ENCODE measurements at places on chromosomes 3 and 15. TPM values are rescaled to one million over a fixed set of nuclear protein-coding genes. Genes with fewer than 3 reads are reported as not detected.

Gene AHSG
- total RNA-seq = not detected

Gene GLDN
- total RNA-seq = 14.4 TPM

Gene MYL3
- total RNA-seq = 23.7 TPM

Gene HRG
- not detected for total RNA-seq

Gene GOLGA8N
- total RNA-seq = 14.3 TPM

Gene RPL35A
- total RNA-seq = 824 TPM

Gene SEMA6D
- total RNA-seq = 13.9 TPM

Gene LMOD3
- total RNA-seq = 8.9 TPM

Gene AP3S2
- 34.5 TPM for total RNA-seq

Gene SOX14
- total RNA-seq = not detected

- no peak for DNase-seq
These were observed 29.8 kb downstream of the IRAK2 start for GRCh38 chr3:10194328-10195071.

GRCh38 chr3:16516695-16517481 is 3.4 kb upstream of the RFTN1 start:
- DNase-seq = peak; percentile 44

DNA sequence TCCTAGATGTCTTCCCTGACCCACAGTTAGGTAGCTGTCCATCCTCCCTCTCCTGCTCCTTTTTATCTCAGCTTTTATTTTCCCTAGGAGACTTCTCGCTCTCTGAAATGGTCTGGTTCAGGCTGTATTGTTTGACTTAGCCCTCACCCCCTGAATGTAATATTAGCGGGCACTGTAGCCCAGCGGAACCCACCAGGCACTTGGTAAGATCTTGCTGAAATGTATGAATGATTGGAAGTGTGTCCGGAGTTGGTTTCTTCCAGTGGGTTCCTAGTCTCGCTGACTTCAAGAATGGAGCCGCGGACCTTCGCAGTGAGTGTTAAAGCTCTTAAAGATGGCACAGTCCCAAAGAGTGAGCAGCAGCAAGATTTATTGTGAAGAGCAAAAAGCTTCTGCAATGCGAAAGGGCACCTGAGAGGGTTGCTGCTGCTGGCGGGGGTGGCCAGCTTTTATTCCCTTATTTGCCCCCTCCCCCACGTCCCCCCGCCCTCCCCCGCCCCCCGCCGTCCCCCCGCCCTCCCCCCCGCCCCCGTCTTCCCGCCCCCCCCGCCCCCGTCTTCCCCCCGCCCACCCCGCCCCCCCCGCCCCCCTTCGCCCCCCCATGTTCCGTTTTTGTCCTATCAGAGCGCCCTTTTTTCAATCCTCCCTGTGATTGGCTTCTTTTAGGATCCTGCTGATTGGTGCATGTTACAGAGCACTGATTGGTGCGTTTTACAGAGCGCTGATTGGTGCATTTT is 694 bp upstream of the EEFSEC start:
- DNase-seq = no peak

- peak; percentile 30 for DNase-seq
These were observed 52.4 kb downstream of the PSMD6 start for GRCh38 chr3:63970631-63971475.

GRCh38 chr3:5442786-5443138 is 255.3 kb downstream of the EDEM1 start:
- no peak for DNase-seq

DNA sequence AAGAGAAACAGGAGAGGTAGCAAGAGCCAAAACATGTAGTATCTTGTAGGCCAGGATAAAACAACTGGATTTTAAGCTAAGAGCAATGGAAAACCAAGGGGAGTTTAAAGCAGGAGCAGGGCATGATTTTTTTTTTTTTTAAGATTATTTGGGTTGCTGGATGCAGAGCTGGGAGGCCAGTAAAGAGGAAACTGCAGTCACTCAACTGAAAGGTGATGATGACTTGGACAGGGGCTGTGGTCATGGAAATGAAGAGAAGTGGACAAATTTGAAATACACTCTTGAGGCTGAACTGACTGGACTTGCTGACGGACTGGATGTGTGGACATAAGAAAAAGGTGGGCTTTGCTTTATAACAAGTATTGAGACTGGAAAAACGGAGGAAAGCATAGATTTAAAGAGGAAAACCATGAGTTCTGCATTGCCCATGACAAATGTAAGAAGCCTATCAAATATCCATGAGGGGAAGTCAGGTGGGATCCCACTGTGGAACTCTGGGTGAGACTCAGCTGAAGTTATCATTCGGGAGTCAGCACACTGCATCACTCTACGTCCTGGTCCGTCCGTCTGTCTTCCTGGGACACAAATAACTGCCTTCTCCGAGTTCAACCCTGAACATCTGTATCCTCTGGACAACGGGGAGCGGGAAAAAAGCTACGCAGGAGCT is 688 bp downstream of the XPC start:
- peak; percentile 38 for DNase-seq

DNA sequence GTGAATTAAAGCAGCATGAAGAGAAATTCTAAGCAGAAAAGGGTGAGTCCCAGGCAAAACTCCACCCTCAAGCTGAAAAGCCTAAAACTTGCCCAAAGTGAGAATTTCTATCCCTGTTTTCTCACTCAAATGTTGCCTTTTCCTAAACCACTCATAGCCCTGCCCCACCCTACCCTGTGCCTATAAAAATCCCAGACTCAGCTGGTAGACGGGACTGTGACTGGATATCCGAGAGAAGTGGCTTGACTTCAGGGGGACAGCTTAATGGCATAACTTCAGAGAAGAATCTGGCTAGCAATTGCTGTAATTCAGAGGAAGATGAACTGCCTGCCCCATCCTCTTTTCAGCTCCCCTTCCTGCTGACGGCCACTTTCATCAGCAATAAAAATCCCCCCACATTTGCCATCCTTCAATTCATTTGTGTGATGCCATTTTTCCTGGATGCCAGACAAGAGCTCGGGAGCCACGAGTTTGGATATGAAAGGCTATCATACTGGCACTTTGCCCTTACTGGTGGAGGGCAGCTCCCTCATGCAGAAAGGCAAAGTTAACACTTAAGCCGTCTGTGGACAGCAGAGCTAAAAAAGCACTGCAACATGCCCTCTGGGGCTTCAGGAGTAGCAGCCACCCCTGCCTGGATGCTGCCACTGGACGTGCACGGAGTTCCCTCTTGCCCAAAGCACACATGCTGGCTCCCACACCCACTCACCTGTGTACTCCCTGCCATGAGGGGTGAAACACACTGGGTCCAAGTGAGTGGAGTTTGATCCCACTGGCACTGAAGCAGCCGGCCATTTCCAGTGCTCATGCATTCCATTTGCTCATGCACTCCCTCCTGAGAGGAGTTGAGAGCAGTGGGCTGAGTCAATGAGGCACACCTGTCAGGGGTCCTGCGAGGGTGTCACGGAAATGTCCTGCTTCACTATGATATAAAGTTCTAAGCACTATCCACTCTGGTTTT is 670.6 kb downstream of the PLOD2 start:
- DNase-seq = no peak

DNA sequence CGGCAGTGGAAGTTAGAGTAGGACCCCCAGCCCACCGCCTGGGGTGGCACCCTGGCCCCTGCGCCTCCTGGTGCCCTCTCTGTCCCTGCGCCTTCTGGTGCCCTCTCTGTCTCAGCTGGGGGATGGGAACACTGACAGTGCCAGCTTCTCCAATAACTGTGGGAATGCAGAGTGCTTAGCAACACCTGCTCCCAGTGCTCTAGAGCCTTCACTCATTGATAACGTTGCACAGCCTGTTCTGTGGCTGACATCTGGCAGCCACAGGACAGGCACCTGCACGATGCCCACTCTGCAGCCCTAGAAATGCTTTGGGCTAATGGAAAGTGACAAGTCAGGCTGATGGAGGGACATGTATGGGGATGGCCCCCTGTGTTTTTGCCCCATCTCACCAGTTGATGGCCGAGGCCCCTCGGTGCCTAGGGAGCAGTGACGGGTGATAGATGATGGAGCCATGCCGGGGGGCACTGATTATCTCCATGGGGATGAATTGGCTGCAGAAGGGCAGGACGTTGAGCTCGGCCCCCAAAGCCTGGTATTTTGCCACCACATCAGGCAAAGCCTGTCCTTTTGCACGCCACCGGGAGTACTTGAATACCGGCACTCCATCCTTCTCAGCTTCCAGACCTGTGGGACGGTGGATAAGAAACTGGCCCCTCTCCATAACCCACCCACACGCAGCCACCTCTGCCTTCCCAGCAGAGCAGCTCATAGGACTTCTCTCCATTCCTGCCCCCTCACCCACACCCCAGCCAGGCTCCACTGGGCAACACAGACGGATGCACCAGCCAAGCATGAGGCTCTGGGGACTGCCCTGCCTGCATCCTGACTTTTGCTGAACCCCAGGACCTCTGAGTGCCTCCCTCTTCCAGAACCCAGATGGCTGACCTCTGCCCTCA is 22.1 kb downstream of the ALDH1L1 start:
- no peak for DNase-seq

DNA sequence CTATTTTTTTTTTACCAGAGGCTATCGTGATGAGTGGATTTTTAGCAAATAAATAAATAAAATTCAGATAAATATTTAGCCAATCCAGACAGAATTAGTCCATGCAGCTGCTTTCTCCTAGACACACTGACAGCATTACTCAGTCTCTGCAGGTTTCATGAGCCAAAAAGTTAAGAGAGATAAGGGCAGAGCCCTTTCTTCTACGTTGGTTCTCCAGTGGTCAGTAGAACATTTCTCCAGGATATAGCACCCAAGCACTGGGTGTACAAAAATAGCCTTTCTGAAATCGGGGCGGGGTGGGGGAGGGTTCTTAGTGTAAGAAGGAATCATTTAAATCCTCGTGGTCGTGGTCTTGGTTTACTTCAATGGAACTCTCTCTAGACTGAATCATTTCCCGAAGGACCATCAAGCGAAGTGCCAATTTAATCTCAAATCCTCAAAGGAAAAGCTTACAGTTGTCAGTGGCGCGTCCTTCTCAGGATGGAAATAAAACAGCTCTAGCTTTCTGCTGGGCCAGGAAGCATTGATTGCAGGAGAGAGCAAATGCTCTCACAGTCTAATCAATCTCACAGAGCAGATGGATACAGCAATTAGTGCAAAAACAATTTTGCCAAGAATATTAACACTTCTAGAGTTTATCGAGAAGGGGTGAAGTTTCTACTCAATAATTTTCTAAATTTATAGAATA is 86.2 kb downstream of the SATB1 start:
- no peak for DNase-seq

DNA sequence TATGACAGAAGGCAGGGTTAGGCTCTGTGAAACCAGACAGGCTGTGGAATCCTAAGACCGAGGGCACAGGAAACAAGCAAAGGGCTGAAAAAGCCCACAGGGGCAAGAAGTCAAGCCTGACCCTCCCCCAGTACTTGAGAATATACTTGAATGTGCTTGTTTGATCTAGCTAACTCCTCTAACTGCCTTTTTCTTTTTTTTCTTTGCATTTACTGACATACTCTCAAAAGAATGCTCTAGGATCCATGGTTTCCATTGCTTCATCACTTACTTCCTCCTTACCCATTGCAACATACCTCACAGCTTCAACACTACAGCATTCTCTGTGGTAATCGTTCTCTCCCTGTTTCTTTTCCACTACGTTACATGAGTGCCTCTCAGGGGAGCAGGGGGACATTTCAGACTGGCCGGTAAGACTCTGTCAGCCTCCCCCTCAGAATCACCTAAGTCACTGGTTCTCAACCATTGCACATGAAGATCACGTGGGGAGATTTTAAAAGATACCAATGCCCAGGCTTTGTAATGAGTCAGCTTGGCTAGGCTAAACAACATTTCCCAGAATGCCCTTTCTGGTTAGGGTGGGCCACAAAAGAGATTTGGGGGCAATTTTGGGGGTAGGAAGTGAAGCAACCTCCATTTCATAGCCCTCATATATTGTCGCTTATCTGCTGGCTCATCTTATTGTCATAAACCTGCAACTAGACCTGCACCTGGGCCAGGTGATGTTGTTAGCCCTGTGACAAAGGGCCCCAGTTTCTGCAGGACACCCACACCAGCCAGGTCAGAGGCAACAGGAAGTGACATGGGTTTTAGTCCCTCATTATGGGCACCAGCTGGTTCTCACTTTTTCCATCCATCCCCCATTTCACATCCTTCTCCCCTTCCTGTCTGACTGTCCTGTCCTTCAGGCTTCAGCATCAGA is 24.6 kb upstream of the RSL24D1 start:
- peak; percentile 35 for DNase-seq

GRCh38 chr3:101878589-101878988 is 29.3 kb downstream of the NFKBIZ start:
- DNase-seq = no peak

GRCh38 chr3:49882166-49882565 is 12.5 kb upstream of the CAMKV start:
- DNase-seq = peak; percentile 2

GRCh38 chr3:168858327-168858726 is 762.6 kb upstream of the GOLIM4 start:
- no peak for DNase-seq

DNA sequence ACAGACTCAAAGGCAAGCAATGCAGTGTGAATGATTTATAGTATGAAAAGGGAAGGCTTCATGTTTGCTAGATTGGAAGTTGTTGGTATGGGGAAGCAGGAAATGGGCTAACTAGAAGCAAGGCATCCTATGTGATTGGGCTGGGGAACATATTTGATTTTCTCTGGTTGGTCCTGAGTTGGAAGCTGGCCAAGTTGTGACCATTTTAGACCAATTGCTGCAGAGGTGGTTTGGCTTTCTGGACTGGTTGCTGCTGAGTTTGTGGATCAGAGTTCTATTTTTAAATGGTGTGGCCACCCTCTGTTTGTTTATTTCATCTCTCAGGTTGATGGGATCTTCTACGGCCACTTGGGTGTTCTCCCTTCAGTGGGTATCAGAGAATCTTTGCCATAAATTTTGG is 39.7 kb downstream of the NUDT16 start:
- no peak for DNase-seq

DNA sequence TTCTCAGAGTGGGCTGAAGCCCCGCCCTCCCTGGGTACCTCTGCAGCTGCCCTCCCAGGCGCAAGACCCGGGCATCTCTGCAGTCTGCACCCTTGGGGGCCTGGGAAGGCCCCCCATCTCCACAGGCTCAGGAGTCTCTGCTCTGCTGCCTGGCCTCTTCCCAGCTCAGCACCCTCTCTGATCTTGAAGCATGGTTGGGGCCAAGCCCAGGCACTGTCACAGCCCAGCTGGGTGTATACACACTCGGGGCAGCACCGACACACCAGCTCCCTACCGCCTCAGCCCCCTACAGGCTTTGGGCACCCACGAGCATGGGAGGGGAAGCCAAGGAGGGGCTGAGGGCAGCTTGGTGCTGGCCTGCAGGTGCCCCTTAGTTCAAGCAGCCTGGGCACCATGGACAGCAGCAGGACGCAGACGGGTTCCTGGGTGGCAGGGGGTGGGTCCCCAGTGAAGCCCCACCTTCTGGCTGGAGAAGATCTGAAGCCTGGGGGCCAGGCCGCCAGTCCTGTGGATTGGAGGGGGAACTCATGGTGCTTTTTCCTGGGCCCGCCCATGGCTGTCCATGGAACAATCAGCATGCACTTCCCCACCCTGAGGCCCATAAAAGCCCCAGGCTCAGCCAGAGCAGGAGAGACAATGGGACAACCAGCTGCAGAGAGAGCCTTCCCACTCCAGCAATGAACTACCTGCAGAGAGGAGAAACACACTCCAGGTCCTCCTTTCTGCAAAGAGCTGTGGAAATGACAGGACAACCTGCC is 170.6 kb downstream of the TJP1 start:
- no peak for DNase-seq

All from skin of body (tissue), 3 donors.